ENCODE measurements at places on chromosomes 11 and 22.

- DNase-seq = no peak
Measured at GRCh38 chr11:90775567-90776165, 552.8 kb upstream of the CHORDC1 start.

DNA sequence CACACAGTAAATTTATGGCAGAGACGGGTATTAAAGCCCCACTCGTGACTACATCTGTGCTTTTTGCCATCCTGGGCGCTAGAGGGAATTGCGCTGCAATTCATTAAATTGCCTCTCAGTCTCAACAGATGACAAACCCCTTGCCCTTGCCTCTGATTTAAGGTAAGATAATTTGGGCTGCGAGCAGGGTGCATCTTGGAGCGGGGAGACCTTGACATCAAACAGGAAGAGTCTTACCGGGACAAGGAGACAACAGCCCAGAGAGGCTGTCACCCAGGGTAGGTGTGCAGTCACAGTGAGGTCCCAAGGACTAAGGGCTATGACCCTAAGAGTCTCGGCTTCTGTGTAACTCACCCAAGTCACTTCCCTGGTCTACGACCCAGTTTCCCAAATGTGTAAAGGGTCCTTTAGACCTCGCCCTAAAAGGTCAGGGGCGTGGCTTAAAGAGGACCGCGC is 449 bp upstream of the TOM1 start:
- DNase-seq = no peak

GRCh38 chr11:117316197-117316961 is at the start of gene BACE1:
TSS of gene BACE1 (minus strand) at chr11:117316256. CDS start at chr11:117315795, 461 bp downstream.
- DNase-seq = peak; percentile 89

GRCh38 chr11:45817191-45817590 is 12.2 kb downstream of the SLC35C1 start:
- DNase-seq = no peak

GRCh38 chr22:38067028-38067415 is 9.8 kb downstream of the PICK1 start:
- no peak for DNase-seq

GRCh38 chr11:34343153-34343552 is 14.7 kb downstream of the ABTB2 start:
- DNase-seq = no peak

- DNase-seq = no peak
Measured at GRCh38 chr22:24424001-24424900, 3.1 kb upstream of the ADORA2A start.

Measured in NCI-H1092 treated with DMSO at 0.1 percent for 48 hours (cell line).